GM13977 (cell line): ENCODE measurements at places on chromosomes 4 and X.
A peak's percentile ranks its signal among the peaks of the same experiment; 100 is the strongest.

- no peak for DNase-seq
These were observed 180.6 kb downstream of the VSIG4 start for GRCh38 chrX:65859299-65859698.

GRCh38 chrX:31499109-31499508 lies 427.3 kb upstream of the FTHL17 start:
- DNase-seq = no peak

GRCh38 chrX:12993826-12994225 lies 18.9 kb downstream of the TMSB4X start:
- no peak for DNase-seq

DNA sequence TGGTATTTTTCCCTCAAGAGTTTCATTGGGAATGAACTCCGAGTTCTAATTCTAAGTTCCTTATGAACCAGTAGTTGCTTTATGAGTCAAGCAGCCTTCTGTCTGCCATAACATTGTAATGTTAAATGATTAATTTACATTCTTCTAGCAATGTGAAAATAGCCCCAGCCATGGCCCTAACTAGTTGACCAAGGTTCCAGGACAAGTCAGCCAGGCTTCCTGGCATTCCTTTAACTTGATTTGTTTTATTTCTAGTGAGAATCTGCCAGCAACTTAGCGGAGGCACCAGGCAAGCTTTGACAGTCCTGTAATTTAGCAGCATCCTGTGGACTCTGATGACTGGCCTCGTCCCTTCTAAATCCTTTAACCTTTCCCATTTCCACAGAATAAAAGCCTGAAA lies 69.0 kb downstream of the GLRA2 start:
- no peak for DNase-seq

DNA sequence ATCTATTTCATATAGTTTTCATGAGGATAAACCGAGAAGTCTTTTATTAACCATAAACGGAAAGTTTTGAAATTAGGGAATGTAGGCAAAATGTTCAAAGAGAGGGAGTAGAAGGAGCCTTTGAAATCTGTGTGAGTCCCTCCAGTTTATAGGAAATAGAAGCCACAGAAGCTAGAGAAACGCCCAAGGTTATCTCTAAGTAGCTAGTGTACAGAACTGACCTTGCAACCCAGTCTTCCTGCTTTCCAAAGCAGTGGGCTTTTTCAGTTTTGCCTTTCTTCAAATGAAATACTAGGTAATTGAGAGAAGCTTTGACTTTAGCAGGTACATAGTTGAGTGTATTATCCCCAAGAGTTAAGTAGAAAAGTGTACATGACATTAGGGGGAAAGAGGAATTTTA lies 39.4 kb downstream of the STIM2 start:
- DNase-seq = no peak

GRCh38 chr4:13328591-13328990 lies 155.5 kb downstream of the RAB28 start:
- DNase-seq = no peak

DNA sequence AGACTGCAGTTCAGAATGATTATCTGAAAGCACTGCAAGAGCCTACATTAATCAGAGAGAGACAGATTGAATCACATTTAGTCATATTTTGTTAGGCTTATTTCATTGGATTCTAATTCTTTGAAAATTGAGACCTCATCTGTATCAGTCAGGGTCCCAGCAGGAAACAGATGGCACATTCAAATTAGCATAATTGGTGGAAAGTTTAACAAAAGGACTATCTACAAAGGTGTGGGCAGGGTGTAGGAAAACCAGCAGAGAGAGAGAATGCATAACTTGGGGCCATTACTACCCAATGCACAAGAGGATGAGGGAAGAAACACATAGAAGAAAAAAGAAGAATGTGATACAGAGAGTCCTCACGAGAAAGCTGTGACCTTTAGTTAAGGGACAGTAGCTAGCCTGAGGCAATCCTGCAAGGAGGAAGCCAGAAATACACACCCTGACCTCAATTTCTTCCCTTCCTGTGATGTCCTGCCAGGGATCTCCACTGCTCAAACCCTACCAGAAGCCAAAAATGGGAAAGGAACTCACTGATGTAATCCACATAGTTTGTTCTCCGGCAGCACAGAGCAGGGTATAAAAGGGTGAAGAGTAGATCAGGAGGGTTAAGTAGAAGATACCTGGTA lies 17.7 kb upstream of the XKRX start:
- DNase-seq = no peak

DNA sequence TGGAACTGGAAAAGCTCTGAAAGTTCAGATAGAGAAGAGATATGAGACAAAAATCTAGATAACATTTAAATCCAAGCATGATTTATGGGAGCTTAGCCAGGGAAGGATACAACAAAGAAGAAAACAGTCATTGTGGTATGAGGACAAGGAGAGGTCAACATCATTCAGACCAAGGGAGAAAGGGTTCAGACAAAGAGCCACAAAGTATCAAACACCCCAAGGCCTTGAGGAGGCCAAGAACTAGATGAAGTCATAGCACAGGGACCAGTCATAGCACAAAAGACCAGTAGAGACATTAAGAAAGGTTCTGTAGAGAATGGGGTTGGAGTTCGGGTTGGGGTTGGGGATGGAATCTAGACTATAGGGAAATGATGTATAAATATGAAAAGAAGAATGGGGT lies 77.4 kb upstream of the NAP1L5 start:
- no peak for DNase-seq

GRCh38 chr4:139191373-139191772 lies 14.4 kb upstream of the ELF2 start:
- no peak for DNase-seq

GRCh38 chr4:108171339-108172230 lies 2.9 kb upstream of the LEF1 start:
- DNase-seq = peak; percentile 36

DNA sequence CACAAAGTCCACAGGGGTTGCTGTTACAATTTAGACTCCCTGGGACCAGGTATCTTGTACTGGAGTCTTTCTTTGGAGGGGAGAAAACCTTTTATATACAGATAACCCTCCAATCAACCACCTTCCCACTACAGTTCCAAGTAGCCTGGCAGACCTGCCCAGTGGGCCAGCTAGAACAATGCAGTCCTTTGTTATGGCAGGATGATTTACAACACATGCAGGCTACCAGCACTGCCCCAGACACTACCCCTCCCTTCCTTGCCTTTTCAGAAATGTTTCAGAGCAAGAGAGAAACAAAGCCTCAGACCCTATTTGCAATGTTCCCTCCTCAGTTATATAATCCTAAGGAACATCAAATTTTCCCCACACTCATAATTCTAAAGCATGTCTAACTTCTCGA lies 11.1 kb downstream of the RASL11B start:
- DNase-seq = no peak

GRCh38 chr4:142407596-142407995 lies 438.5 kb downstream of the INPP4B start:
- no peak for DNase-seq

GRCh38 chr4:6892190-6892908 lies 17.3 kb upstream of the TBC1D14 start:
- DNase-seq = peak; percentile 37
